ENCODE measurements at places on chromosomes 2 and 18.

DNA sequence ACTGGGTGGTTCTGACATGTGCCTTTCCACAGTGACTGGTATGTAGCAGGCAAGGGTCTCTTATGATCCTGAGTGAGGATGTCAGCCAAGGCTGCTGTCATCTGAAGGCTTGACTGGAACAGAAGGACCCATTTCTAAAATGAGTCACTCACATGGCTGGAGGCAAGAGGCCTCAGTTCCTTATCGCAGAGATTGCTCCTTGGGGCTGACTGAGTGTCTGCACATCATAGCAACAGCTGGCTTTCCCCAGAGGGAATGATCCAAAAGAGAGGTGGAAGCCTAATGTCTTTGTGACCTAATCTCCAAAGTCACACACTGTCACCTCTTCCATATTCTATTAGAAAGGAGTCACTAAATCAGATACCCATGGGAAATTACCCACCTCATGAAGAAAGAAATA is 114.0 kb downstream of the NEDD4L start:
- DNase-seq: no peak

DNA sequence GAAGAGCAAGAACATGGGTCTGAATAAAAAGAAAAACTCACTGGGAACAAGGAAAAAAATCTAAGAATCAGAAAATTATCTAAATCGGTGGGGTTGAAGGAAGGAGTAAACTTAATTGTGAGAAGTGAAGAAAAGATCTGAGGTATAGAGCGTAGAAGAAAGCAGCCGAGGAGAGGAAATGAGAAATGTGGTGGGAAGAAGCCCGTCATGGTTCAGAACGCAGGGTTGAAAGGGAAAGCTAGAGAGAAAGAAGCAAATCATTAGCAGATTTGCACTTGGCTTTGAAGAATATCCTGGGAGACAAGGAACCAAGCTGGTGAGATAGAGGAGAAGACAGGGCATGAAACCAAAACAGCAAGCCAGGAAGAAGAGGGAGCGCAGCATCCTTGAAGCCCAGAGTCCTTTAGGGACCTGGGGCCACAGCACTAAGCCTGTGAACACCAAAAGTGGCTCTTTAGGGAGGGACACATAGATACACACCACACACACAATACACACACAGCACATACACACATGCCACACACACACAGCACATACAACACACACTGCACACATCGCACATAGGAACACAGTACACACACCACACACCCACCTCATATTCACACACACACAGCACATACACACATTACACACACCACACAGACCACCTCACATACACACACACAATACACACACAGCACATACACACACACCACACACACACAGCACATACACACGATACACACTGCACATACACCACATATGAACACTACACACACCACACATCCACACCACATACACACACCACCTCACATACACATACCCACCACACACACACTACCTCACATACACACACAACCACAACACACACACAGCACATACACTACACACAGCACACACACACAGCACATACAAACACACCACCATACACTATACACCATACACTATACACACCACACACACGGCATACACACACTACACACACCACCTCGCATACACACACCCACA is 274.6 kb downstream of the ETAA1 start:
- no peak for DNase-seq

DNA sequence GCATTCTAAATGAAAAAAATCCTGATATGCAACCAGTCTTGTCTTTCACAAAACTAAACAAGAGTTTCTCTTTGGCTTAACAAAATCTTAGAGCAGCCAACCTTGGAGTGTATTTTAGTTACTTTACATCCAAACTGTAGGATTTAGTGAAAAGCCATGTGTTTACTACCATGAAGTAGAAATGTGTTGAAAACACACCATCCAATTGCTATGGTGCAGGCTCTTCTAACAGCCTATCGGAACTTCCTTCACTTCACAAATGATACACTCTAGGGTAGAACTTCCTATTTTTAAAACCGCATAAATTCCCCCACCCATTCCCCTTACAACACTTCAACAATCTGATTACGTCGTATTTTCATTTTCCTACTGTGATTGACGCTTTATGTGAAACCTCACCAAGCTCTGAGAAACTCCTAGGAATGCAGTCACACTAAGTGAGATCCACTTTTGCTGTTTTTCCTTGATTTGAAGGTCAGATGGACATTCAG is 74.4 kb upstream of the MAP4K4 start:
- no peak for DNase-seq

GRCh38 chr2:219278655-219279150 is 463 bp upstream of the DNAJB2 start:
- no peak for DNase-seq

GRCh38 chr18:60038731-60039130 is 138.9 kb downstream of the PMAIP1 start:
- DNase-seq: no peak

- DNase-seq: no peak
Observed at GRCh38 chr2:120712180-120712681, 23.4 kb upstream of the GLI2 start.

- DNase-seq: no peak
Observed at GRCh38 chr2:12163866-12164265, 417.4 kb downstream of the LPIN1 start.

- no peak for DNase-seq
Observed at GRCh38 chr18:36141576-36141975, 11.9 kb downstream of the ELP2 start.

DNA sequence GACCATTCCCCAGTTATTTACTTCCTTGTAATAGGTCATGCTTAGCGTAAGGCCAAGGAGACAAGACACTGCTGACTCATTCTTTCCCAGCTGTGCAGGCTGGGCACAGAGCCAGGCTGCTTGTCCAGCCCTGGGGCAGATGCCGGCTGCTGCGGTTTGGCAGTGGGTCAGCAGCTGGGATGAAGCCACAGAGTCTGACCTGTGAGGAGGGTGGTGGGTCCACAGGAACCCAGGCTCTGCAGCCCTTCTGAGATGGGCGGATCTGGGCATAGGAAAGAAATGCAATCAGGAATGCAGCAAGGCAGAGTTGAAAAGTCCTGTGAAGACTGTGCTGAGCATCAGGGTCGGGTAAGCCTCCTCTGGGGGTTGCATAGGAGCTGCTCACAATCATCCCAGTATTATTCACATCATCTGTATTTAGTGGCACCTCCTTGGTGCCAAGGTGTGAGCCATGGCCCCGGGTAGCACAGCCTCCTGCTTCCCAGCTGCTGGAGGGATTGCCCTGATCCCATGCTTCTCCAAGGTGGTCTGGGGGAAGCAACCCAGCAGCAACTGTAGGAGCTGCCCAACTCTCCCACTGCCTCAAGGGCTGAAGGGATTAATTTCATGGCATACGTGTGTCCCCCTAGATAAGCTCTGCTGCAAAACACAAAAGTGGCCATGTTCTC is 139.0 kb downstream of the DDX1 start:
- DNase-seq: no peak

DNA sequence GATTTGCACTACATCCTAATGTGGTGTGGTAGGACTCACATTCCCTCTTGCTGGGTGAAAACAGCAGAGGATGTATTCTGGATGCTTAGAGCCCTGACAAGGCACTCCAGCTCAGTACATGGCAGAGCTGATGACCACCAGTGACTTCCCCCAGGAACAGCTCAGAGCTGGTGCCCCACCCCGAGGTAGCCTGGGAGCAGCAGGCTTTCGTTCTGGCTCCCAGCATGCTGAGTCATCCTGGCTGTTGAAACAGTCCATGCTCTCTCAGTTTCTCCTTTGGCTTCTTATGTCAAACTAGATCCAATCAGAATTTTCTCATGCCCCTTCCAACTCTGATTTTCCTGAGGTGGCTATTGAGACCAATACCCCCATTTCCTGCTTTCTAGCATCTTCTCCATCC is 438.2 kb downstream of the NBAS start:
- DNase-seq: no peak

DNA sequence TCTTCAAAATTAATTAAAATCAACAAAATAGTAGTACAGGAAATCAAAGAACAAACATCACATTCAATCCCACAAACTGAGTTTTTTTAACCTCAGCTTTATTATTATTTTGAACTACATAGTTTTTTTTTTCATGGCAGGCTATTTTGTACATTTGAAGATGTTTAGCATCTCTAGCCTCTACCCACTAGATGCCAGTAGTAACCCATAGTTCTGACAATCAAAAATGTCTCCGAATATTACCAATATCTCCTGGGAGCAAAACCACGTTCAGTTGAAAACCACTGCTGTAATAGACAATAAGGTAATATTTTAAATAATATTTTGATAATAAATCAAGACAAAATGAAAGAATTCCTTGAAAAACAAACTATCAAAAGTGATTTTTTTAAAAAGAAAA is 702.6 kb upstream of the LRRTM1 start:
- peak; percentile 28 for DNase-seq

GRCh38 chr2:144490017-144490416 is 29.9 kb downstream of the ZEB2 start:
- no peak for DNase-seq

DNA sequence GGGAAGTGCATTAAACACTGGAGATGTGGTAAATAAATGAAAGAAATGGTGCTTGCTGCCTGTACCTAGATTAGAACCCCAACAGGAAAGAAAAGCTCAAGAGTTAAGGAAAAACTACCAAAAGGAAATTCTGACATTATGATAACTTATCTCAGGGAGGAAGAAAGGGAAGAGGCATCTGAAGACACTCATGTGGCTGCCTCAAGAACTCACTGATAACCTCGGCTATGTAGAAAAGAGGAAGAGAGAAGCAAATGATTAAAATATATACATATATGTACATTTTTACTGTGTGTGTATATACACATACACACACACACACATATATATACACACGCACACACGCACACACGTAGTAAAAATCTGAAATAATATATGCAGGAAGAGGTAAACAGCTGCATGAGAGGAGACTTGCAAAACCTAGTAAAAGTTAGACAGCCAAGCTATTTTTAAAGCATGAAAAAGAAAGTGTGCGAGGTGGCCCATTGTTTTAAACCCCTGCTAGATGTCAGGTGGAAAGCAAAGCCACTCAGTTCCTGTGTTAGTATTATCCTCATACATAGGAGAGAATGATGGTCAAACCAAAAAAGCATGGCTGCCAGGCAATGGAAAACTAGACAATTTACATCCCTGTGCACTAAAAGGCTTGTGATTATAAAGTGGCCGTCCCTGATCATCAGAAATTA is 483.0 kb upstream of the NRP2 start:
- DNase-seq: no peak

Data from GM23338 (cell line).